ENCODE measurements at places on chromosomes 2 and 18. TPM values are rescaled to one million over a fixed set of nuclear protein-coding genes. Genes with fewer than 3 reads are reported as not detected.

DNA sequence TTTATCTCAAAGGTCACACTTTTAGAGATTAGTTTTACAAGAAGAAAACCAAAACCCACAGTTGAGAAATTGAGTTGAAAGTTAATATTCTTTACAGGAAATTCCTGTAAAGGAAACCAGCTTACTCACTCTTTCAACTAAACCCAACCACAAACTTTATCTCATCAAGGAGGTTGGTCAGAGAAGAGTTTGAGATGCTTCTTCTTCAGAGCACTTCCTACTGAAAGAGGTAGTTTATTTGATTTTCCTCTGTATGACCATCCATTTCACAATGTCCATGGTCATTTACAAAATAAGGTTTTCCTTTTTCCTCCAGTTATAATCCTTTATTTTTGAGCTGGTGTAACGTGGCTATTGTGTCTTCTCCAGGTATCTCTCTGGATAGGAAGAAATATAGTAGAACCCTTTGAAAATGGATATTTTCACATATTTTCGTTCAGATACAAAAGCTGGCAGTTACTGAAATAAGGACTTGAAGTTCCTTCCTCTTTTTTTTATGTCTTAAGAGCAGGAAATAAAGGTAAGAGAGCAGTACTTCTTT lies 4.5 kb upstream of the IL18RAP start:
- H3K4me1 ChIP-seq, result no peaks in the 10 kb centered on the region
- no peaks in the 10 kb centered on the region for H3K36me3 ChIP-seq
- H3K27me3 ChIP-seq, result no peaks in the 10 kb centered on the region
- no peak for DNase-seq

DNA sequence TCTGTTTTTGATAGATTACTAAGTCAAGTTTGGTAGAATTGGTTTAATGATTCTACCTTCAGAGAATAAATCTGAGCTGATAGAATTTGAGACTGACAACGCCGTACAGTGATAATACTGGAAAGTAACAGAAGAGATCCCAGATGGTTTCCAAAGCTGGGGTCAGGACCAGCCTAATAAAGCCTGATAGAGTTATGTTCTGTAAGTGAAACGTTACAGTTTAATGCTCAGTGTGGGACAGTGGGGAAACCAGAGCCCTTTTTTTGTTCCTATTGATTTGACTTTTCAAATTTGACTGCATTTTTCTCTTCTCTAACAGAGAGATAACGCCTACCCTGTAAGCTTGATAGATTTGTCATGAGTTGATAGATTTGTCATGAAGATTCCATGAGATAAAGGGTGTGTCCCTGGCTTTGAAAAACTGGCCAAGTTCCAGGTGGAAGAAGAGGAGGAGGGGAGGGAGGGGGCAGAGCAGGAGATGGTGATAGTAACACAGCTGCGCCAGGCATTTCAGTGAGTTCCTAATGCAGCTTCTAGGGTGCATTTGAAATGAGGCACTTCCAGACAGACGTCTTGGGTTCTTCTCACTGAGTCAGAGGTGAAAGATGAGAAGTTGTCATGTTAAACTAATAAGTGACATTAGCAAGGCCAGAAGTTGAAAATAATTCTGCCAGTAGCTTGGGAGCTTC lies 65.1 kb downstream of the CERS6 start:
- peaks cover 32% of the 10 kb centered on the region for H3K4me1 ChIP-seq
- H3K4me3 ChIP-seq, result no peak overlapping the region
- H3K27ac ChIP-seq, result no peak overlapping the region
- H3K36me3 ChIP-seq, result no peaks in the 10 kb centered on the region
- no peaks in the 10 kb centered on the region for H3K27me3 ChIP-seq

GRCh38 chr18:45687621-45688020 lies 36.4 kb upstream of the SLC14A1 start:
- no peak overlapping the region for H3K27ac ChIP-seq
- H3K4me1 ChIP-seq, result no peaks in the 10 kb centered on the region
- H3K4me3 ChIP-seq, result no peak overlapping the region
- H3K36me3 ChIP-seq, result no peaks in the 10 kb centered on the region
- DNase-seq, result no peak

DNA sequence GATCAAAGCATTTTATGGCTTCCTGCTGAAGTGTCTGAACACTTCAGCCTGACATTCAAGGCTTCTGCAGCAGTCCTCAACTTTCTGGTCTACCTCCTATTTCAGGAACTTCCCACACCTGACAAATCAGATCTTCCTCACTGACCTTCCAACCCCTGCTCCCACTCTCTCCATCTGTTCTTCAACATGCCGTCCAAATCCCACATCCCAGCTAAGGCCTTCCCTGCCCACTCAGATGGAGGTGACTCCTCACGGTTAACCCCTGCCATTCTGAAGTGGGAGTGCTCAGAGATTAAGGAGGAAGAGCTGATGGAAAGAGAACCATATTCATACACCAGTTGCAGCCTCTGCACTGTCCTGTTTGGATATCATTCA lies 104.8 kb downstream of the POLR1A start:
- H3K36me3 ChIP-seq, result no peaks in the 10 kb centered on the region
- peaks cover 52% of the 10 kb centered on the region for H3K4me1 ChIP-seq
- no peaks in the 10 kb centered on the region for H3K27me3 ChIP-seq

ALLC gene
- total RNA-seq, result not detected

TMEM17 gene
- 6.0 TPM for total RNA-seq

IGFBP5 gene
- 704 TPM for total RNA-seq

DNA sequence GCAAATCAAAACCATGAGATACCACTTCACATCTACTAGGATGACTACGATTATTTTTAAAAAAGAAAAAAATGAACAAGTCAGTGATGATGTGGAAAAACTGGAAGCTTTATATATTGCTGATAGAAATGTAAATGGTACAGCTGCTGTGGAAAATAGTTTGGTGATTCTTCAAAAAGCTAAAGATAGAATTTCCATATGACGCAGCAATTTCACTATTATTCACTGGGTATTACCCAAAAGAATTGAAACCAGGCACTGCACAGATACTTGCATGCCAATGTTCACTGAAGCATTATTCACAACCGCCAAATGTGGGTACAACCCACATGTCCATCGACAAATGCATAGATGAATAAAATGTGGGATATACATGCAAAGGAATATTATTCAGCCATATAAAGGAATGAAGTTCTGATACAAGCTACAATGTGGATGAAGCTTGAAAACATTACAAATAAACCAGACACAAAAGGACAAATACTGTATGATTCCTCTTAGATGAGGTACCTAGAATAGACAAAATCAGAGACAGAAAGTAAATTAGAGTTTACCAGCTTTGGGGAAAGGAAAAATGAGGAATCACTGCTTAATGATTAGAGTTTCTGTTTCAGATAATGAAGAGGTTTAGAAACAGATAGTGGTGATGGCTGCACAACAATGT lies 11.1 kb downstream of the RTTN start:
- no peak overlapping the region for H3K4me3 ChIP-seq
- H3K36me3 ChIP-seq, result peaks cover 7% of the 10 kb centered on the region
- no peaks in the 10 kb centered on the region for H3K4me1 ChIP-seq
- H3K27me3 ChIP-seq, result no peaks in the 10 kb centered on the region

DNA sequence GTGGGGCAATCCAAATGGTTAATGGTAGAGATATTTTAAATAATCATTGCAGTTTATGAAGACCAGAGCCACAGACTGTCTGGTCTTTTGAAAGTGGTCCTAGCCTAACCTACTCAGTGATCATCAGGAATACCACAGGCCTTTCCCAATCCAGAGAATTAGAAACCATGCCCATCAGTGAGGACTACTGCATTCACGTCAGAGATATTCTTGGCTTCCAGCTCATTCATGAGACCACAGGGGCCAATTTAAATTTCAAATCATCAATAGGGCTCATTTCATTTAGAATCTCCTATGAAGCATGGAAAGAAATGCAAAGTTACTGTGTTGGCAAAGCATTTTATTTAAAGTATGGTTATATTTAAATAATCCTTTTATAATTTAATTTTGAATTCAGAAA lies 362.3 kb upstream of the KCNJ3 start:
- H3K4me3 ChIP-seq, result no peak overlapping the region
- DNase-seq, result no peak
- H3K4me1 ChIP-seq, result no peaks in the 10 kb centered on the region
- no peak overlapping the region for H3K27ac ChIP-seq

CRYBA2 gene
- not detected for total RNA-seq

RTP5 gene
- not detected for total RNA-seq

- no peak overlapping the region for H3K4me3 ChIP-seq
- DNase-seq, result no peak
- H3K36me3 ChIP-seq, result peaks cover 29% of the 10 kb centered on the region
- H3K4me1 ChIP-seq, result no peaks in the 10 kb centered on the region
Measured at GRCh38 chr18:62572456-62572855, 49.6 kb downstream of the ZCCHC2 start.

DNA sequence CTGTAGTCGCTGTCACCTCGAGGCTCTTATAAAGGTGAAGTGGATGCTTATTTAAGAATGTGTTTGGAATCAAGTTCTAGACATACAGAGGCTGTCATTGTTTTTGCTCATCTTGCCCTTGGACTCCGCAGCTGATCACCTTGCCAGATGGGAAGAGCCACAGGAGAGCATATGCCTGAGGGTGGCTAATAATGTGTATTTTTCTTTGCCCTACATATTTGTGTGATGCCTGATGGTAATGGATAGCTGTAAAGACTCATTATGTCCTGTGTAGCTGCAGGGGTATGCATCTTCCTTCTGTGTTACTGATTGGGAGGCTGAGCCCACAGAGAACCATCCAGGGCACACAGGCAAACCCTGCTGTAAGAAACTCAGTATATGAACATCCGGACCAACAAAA lies 61.7 kb downstream of the PRKCE start:
- no peaks in the 10 kb centered on the region for H3K36me3 ChIP-seq
- H3K4me3 ChIP-seq, result no peak overlapping the region
- no peak for DNase-seq
- H3K4me1 ChIP-seq, result no peaks in the 10 kb centered on the region

TBR1 gene
- total RNA-seq, result not detected

NDC80 gene
- total RNA-seq, result 0.81 TPM

CNNM4 gene
- total RNA-seq, result 6.6 TPM

GRCh38 chr18:78768656-78769501 lies 210.7 kb upstream of the SALL3 start:
- H3K27ac ChIP-seq, result no peak overlapping the region
- no peaks in the 10 kb centered on the region for H3K27me3 ChIP-seq
- no peak for DNase-seq
- no peak overlapping the region for H3K4me3 ChIP-seq
- H3K4me1 ChIP-seq, result no peaks in the 10 kb centered on the region

C1QL2 gene
- total RNA-seq, result not detected

DNA sequence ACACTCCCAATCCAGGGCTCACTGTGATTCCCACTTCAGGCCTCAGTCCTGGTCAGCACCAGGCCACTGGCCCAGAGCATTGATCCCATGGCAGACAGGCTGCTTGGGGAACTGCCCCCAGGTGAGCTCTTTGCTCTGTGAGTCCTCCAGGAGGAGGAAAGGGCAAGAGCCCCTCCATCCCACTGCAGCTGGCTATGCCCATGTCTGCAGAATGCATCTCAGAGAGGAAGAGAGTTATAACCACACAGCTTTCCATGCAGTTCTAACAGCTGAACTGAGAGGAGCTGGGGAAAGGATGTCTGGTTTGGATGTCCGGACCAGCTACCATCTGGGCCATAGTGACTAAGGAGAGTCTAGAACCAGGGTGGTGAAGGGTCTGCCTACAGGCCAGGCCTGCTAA lies 230.3 kb downstream of the DYSF start:
- H3K27ac ChIP-seq, result no peak overlapping the region
- no peak overlapping the region for H3K4me3 ChIP-seq
- no peaks in the 10 kb centered on the region for H3K36me3 ChIP-seq
- peaks cover 39% of the 10 kb centered on the region for H3K4me1 ChIP-seq

GRCh38 chr2:137231628-137232027 lies 466.3 kb downstream of the THSD7B start:
- no peak overlapping the region for H3K4me3 ChIP-seq
- H3K27ac ChIP-seq, result no peak overlapping the region
- H3K4me1 ChIP-seq, result no peaks in the 10 kb centered on the region

GRCh38 chr18:23811176-23811575 lies 121.9 kb downstream of the LAMA3 start:
- H3K4me3 ChIP-seq, result no peak overlapping the region
- no peak overlapping the region for H3K27ac ChIP-seq
- no peaks in the 10 kb centered on the region for H3K36me3 ChIP-seq
- no peaks in the 10 kb centered on the region for H3K4me1 ChIP-seq

DNA sequence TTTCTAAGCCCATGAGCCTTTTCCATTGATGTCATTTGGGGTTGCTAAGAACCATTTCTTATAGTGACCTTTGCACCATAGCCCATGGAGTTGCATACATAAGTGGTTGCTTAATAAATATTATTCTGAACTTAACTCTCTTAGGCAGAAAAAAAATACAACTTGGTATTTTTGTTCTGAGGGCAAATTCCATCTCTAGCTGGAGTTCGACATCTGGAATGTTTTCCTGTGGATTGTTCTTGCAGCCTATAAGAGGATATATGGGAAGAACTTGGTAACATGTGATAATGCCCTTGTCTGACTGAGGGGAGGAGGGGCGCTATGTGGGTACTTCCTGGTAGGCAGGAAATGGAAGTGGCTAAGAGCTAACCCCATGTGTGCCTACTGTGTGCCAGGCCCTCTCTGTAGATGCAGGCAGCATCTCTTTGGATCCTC lies 20.7 kb downstream of the IGFBP2 start:
- no peaks in the 10 kb centered on the region for H3K27me3 ChIP-seq
- no peaks in the 10 kb centered on the region for H3K36me3 ChIP-seq
- no peak for DNase-seq
- H3K4me3 ChIP-seq, result no peak overlapping the region
- no peaks in the 10 kb centered on the region for H3K4me1 ChIP-seq

GRCh38 chr2:157304811-157305722 lies 20.6 kb downstream of the ERMN start:
- H3K4me1 ChIP-seq, result peaks cover 3% of the 10 kb centered on the region
- no peak overlapping the region for H3K4me3 ChIP-seq
- no peaks in the 10 kb centered on the region for H3K27me3 ChIP-seq

- no peaks in the 10 kb centered on the region for H3K27me3 ChIP-seq
- H3K36me3 ChIP-seq, result no peaks in the 10 kb centered on the region
- no peak overlapping the region for H3K27ac ChIP-seq
- H3K4me3 ChIP-seq, result no peak overlapping the region
Measured at GRCh38 chr2:76558157-76558556, 847.4 kb upstream of the GCFC2 start.

DNA sequence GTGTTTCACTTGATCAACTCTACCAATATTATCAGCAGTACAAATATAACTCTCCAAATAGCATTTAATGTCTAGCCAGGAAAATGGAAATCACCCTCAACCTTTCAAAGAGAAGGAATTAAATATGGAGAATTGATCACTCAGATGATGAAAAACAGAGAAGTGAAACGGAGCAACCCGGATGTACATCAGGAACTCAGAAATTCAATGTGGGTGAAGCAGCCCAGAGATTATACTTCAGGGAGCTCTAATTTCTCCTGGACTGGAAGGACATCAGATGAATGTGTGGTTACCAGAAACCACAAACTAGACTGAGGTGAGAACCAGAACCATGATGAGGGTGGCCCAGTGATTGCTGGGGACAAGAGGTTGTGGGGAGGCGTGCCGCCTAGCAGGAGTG lies 35.5 kb upstream of the COBLL1 start:
- H3K27ac ChIP-seq, result no peak overlapping the region
- no peaks in the 10 kb centered on the region for H3K27me3 ChIP-seq
- no peaks in the 10 kb centered on the region for H3K4me1 ChIP-seq

OR6B2 gene
- total RNA-seq, result not detected

TWIST2 gene
- total RNA-seq, result 21.5 TPM
